ENCODE measurements at places on chromosomes 1 and 21.

- H3K27ac ChIP-seq = no peak overlapping the region
- no peaks in the 10 kb centered on the region for H3K4me1 ChIP-seq
- no peaks in the 10 kb centered on the region for H3K36me3 ChIP-seq
- no peak overlapping the region for H3K4me3 ChIP-seq
- no peaks in the 10 kb centered on the region for H3K27me3 ChIP-seq
Measured at GRCh38 chr1:41501581-41501980, 17.1 kb upstream of the EDN2 start.

DNA sequence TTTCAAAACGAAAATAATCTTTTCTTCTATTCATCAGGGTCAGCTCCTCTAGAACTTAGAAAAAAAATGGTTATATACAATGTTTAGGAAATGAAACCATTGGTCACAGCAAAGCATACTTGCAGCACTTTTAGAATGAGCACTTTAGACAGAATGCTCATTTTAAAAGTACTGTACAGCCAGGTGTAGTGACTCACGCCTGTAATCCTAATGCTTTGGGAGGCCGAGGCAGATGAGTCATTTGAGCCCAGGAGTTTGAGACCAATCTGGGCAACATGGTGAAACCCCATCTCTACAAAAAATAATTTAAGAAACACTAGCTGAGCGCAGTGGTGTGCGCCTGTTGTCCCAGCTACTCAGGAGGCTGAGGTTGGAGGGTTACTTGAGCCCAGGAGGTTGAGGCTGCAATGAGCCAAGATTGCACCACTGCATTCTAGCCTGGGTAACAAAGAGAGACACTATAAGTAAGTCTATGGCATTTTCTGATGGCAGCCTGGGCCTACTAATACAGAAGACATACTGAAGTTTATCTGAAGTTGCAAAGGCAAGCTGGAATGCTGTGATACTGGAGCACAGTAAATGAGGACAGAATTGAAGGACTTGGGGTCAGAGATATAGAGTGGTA is 48.9 kb upstream of the ZNF326 start:
- H3K4me1 ChIP-seq = peaks cover 10% of the 10 kb centered on the region
- no peaks in the 10 kb centered on the region for H3K36me3 ChIP-seq
- no peaks in the 10 kb centered on the region for H3K27me3 ChIP-seq
- no peak overlapping the region for H3K27ac ChIP-seq
- DNase-seq = no peak

DNA sequence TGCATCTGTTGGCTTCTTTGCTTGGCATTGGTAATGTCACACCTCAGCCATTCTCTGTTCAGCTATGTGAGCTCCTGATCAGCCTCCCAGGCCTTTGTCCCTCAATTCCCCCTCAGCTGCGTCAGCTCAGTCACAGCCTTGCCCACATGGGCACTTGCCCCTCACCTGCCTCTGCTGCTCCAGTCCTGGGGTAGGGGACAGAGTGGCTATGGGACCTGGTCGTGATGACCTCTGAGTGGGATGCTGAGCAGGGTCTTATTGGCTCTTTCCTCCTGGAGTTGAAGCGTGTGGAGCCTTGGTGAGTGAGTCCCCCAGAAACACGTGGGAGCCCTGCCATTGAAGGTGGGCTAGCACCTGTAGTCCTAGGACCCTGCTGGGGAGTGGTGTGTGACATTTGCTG is 61.4 kb upstream of the TLR5 start:
- no peaks in the 10 kb centered on the region for H3K27me3 ChIP-seq
- no peak overlapping the region for H3K27ac ChIP-seq
- no peaks in the 10 kb centered on the region for H3K4me1 ChIP-seq

GRCh38 chr1:31818206-31818605 is 2.4 kb upstream of the SPOCD1 start:
- no peaks in the 10 kb centered on the region for H3K36me3 ChIP-seq
- no peak overlapping the region for H3K4me3 ChIP-seq
- DNase-seq = no peak
- H3K27me3 ChIP-seq = no peaks in the 10 kb centered on the region
- H3K27ac ChIP-seq = no peak overlapping the region

GRCh38 chr1:215599418-215600074 is 32.4 kb downstream of the KCTD3 start:
- H3K27ac ChIP-seq = no peak overlapping the region
- H3K4me3 ChIP-seq = no peak overlapping the region
- no peaks in the 10 kb centered on the region for H3K27me3 ChIP-seq
- H3K36me3 ChIP-seq = peaks cover 34% of the 10 kb centered on the region

- no peak for DNase-seq
- H3K4me1 ChIP-seq = no peaks in the 10 kb centered on the region
- H3K36me3 ChIP-seq = no peaks in the 10 kb centered on the region
- H3K27me3 ChIP-seq = no peaks in the 10 kb centered on the region
Measured at GRCh38 chr21:42406201-42406621, 2.5 kb downstream of the UBASH3A start.

GRCh38 chr1:115116512-115116911 is 27.2 kb upstream of the TSPAN2 start:
- H3K27ac ChIP-seq = no peak overlapping the region
- no peak overlapping the region for H3K4me3 ChIP-seq
- no peaks in the 10 kb centered on the region for H3K4me1 ChIP-seq

GRCh38 chr1:229675396-229675795 is 49.3 kb downstream of the URB2 start:
- H3K27me3 ChIP-seq = no peaks in the 10 kb centered on the region
- no peak overlapping the region for H3K4me3 ChIP-seq
- H3K4me1 ChIP-seq = no peaks in the 10 kb centered on the region
- DNase-seq = no peak
- H3K36me3 ChIP-seq = no peaks in the 10 kb centered on the region
- H3K27ac ChIP-seq = no peak overlapping the region

DNA sequence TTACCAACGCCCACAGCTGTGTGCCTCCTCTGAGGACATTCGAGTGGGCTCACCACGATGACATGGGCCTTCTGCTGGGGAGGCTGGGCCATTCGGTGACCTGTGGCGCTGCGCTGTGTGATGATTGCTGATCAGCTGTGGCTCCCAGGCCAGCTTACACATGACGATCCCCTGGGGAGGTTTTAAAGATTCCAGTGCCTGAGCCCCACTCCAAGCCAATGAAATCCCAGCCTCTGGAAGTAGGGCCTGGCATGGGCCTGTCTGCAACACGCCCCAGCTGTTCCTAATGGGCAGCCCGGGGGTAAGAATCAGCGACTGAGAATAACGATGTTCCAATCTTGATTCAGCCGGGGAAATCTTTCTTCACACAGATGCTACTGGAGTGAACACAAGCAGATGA is 153.7 kb downstream of the KCNJ6 start:
- DNase-seq = no peak
- H3K4me3 ChIP-seq = no peak overlapping the region
- peaks cover 12% of the 10 kb centered on the region for H3K36me3 ChIP-seq
- H3K27me3 ChIP-seq = no peaks in the 10 kb centered on the region
- no peaks in the 10 kb centered on the region for H3K4me1 ChIP-seq

GRCh38 chr1:40404670-40405462 is 31.3 kb downstream of the SMAP2 start:
- H3K36me3 ChIP-seq = no peaks in the 10 kb centered on the region
- no peak overlapping the region for H3K27ac ChIP-seq
- H3K27me3 ChIP-seq = no peaks in the 10 kb centered on the region
- no peaks in the 10 kb centered on the region for H3K4me1 ChIP-seq

- no peak for DNase-seq
- no peak overlapping the region for H3K27ac ChIP-seq
- H3K27me3 ChIP-seq = no peaks in the 10 kb centered on the region
- H3K4me3 ChIP-seq = peak overlapping the region; percentile 21
- H3K36me3 ChIP-seq = no peaks in the 10 kb centered on the region
- peaks cover 7% of the 10 kb centered on the region for H3K4me1 ChIP-seq
Measured at GRCh38 chr1:31750858-31751510, 13.2 kb downstream of the ADGRB2 start.

- peaks cover 33% of the 10 kb centered on the region for H3K27me3 ChIP-seq
- H3K36me3 ChIP-seq = no peaks in the 10 kb centered on the region
- DNase-seq = peak; percentile 98
- H3K4me3 ChIP-seq = peak overlapping the region; percentile 71
Measured at GRCh38 chr1:200038325-200038980, 10.9 kb downstream of the NR5A2 start.

GRCh38 chr1:8161546-8162105 is 135.5 kb upstream of the ERRFI1 start:
- H3K27ac ChIP-seq = no peak overlapping the region
- H3K4me3 ChIP-seq = no peak overlapping the region
- H3K27me3 ChIP-seq = no peaks in the 10 kb centered on the region

GRCh38 chr1:150575072-150575489 is 4.3 kb downstream of the MCL1 start:
- no peak for DNase-seq
- no peaks in the 10 kb centered on the region for H3K27me3 ChIP-seq
- peaks cover 71% of the 10 kb centered on the region for H3K36me3 ChIP-seq
- H3K4me1 ChIP-seq = peaks cover 2% of the 10 kb centered on the region

- no peaks in the 10 kb centered on the region for H3K36me3 ChIP-seq
- H3K4me1 ChIP-seq = no peaks in the 10 kb centered on the region
- no peak overlapping the region for H3K4me3 ChIP-seq
- no peaks in the 10 kb centered on the region for H3K27me3 ChIP-seq
- H3K27ac ChIP-seq = no peak overlapping the region
Measured at GRCh38 chr1:97160818-97161217, 439.2 kb downstream of the PTBP2 start.

DNA sequence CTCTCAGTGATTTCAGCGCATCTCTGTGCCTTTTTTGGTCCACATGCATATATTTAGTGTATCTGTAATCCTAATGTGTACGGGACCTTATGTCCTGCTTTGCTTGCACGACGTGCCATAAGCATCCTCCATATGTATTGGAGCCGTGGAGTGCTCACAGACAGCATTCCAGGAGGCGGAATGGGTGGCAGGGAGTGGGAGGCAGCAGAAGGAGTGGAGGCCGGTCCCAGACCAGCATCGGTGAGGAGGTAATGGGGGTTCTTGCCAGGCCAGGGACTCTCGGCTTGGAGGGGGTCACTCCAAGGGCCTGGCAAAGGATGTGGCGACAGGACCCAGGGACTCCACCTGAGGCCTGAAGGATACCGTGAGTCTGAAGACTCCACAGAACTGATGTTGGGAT is 185.0 kb downstream of the CAMTA1 start:
- H3K27me3 ChIP-seq = no peaks in the 10 kb centered on the region
- H3K4me1 ChIP-seq = no peaks in the 10 kb centered on the region

- no peaks in the 10 kb centered on the region for H3K27me3 ChIP-seq
- H3K4me1 ChIP-seq = no peaks in the 10 kb centered on the region
- no peak overlapping the region for H3K27ac ChIP-seq
- no peak overlapping the region for H3K4me3 ChIP-seq
Measured at GRCh38 chr1:40922969-40923368, 56.5 kb upstream of the CTPS1 start.

DNA sequence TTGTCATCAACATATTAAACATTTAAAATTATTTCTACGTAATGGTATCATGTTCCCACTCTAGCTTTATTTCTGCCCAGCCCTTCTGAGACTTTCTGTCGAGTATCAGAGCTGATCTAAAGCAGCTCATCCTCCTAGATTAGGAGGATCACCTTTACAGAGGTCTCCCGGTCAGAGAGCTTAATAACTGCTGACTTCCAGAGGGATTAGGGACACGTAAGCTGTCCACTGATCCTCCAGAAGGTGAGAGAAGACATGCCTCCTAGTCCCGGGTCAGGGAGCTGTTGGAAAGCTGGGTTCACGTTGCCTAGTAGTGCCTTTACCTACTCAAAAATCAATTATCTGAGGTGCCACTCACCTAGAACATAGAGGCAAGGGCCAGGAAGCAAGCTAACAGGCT is 31.2 kb upstream of the NADK start:
- H3K36me3 ChIP-seq = peaks cover 36% of the 10 kb centered on the region
- H3K4me3 ChIP-seq = no peak overlapping the region
- H3K27me3 ChIP-seq = no peaks in the 10 kb centered on the region

DNA sequence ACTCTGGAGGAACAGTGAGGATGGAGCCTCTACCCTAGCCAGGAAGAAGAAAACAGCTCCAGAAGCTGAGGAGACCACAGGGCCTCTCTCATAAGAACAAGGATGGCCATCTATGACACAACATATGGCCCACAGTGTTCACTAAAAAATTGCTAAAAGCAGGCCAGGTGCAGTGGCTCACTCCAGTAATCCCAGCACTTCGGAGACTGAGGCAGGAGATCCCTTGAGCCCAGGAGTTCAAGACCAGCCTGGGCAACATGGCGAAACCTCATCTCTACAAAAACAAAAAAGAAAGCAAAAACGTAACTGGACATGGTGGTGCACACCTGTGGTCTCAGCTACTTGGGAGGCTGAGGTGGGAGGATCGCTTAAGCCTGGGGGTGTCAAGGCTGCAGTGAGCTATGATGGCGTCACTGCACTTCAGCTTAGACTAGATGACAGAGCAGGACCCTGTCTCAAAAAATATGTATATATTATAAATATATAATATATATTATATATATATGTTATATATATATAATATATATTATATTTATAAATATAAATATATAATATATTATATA is 103.1 kb downstream of the TOMM20 start:
- no peak for DNase-seq
- no peak overlapping the region for H3K27ac ChIP-seq
- no peaks in the 10 kb centered on the region for H3K27me3 ChIP-seq
- no peak overlapping the region for H3K4me3 ChIP-seq

DNA sequence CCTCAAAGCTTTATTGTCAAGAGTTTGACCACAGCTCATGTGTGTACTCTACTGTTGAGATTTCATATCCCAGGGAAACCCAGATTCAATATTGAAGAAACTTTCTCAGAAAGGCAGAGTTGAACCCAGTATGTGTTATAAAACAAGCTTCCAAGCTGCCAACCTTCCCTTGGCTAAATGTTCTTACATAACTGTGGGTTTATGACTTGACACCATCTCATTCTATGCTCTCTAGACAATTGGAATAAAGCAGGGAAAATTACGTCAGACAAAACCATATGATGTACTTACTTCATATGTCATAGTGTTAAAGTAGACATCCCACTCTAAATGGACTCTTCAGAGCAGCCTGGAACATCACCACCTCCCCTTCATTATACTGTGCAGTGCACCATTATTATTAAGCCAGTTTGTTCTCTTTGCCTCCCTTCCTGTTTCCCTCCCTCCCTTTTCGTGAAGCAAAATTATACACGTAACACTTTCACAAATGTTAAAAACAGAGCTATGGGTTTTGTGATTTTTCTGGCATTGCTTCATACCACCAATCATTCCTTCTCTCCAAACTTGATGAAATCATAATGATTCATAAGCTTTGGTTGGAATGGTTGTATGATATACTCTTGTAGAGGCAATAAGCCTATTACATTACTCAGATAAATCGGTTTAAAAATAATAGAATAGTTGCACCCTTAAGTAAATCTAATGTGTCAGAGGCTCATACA is 507.2 kb downstream of the LTN1 start:
- H3K36me3 ChIP-seq = no peaks in the 10 kb centered on the region
- no peaks in the 10 kb centered on the region for H3K27me3 ChIP-seq
- H3K27ac ChIP-seq = no peak overlapping the region
- DNase-seq = no peak
- no peaks in the 10 kb centered on the region for H3K4me1 ChIP-seq
- H3K4me3 ChIP-seq = no peak overlapping the region

DNA sequence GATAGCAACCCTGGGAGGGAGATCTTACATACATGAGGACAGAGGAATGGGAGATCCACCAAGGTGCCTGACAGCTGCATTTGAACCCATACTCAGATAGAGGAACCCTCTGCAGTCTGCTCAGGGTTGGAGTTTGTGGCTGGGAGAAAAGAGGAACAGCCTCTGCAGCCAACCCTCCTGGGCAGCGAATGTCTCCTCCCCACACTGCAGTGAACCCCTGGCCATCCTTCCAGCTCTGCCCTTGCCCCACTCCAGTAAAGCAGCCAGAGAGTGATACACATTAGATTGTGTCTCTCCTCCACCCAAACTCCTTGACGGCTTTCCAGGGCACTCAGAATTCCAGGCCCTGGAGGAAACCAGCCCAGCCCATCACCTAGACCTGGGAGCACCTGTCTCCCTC is 137.7 kb downstream of the RUNX1 start:
- H3K4me3 ChIP-seq = no peak overlapping the region
- no peaks in the 10 kb centered on the region for H3K36me3 ChIP-seq
- no peak overlapping the region for H3K27ac ChIP-seq
- H3K27me3 ChIP-seq = no peaks in the 10 kb centered on the region

Data from H9 (cell line).